ENCODE measurements at places on chromosomes 16 and 17.

DNA sequence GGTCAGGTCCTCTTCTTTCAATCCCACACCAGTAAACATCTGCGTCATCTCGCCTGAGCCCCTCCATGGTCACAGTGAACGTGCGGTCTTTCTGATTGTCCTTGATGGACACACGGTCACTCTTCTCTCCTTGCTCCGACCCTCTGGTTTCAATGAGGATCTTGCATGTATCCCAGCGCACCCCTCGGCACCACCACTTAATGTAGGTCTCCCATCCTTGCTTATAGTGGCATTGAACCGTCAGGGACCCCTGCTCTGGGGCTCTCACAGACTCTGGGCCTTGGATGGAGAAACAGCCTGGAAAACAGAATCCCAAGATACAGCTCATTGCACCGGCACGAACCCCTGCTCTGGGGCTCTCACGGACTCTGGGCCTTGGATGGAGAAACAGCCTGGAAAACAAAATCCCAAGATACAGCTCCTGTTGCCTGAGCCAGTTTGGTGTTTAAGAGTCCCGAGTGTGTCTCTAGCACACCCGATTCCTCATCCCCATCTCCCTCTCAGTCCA is 5.4 kb downstream of the CD300LB start:
- no peak for DNase-seq

DNA sequence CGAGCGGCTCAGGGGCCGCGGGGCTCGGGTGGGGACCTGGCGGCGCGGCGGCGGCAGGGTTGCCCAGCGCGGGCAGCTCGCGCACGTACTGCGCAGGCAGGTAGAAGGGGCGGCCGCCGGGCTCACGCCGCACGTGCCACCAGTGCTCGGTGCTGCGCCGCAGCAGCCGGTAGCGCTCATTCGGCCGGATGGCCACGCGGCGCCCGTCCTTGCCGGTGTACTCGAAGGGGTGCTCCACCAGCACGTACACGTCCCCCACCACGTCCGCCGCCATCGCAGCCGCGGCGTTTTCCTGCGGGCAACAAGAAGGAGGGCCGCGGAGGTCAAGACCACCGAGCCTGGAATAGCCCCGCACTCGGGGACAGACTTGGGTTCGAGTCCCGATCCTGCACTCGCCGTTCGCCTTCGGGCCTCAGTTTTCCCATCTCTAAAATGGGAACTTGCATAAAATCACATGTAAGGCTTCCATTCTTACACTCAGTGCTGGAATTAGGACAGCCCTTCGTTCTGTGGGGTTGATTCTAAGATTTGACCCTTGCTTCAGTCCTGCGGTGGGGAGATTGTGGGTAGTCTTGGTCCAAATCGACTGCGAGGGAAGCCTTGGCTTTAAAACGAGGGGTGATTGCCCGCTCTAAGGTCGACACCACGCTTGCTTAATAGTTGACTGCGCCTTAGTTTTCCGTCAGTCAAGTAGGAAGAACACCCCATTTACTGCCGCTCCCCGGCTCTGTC is 2.5 kb downstream of the ARHGAP27 start:
- DNase-seq = peak; percentile 77

- no peak for DNase-seq
Observed at GRCh38 chr16:77721752-77722308, 484 bp upstream of the NUDT7 start.

DNA sequence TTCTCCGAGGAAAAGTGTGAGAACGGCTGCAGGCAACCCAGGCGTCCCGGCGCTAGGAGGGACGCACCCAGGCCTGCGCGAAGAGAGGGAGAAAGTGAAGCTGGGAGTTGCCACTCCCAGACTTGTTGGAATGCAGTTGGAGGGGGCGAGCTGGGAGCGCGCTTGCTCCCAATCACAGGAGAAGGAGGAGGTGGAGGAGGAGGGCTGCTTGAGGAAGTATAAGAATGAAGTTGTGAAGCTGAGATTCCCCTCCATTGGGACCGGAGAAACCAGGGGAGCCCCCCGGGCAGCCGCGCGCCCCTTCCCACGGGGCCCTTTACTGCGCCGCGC is at the start of gene ERBB2:
ERBB2 (plus strand) TSS at position 247 of the 330 bp plus-strand sequence. CDS start 175 bp downstream, outside the sequence.
- DNase-seq = peak; percentile 50

- DNase-seq = peak; percentile 80
Observed at GRCh38 chr16:27235055-27235937, 32.0 kb downstream of the KDM8 start.

GRCh38 chr16:17224879-17225281 is 245.9 kb downstream of the XYLT1 start:
- DNase-seq = no peak

DNA sequence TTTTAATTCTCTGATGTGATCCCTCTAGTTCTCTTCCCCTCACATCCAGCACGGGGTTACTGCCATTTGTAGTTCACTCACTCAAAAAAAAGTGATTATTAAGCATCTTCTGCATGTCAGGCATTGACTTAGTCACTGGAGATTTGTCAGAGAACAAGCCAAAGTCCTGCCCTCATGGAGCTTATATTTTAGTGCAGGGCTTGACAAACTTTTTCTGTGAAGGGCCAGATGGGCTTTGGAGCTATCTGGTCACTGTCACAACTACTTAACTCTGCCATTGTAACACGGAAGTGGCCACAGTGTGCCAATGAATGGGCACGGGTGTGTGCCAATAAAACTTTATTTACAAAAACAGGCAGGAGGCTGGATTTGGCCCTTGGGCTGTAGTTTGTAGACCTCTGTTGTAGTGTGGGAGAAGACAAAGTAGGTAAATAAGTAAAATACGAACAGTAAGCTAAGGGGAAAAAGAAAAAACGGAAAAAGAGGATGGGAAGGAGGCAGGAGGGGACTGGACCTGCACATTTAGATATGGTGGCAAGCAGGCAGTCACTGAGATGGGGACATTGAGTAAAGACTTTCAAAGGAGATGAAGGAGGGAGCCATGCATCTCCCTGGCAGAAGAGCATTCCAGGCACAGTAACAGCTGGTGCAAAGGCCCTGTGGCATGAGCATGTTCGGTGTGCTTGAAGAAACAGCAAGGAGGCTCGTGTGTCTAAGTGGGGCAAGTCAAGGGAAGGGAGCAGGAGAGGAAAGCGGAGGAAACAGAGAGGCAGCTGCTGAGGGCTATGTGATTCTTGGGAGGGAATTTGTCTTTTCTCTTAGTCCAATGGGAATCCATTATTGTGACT is 202.8 kb upstream of the CACNG3 start:
- no peak for DNase-seq

- peak; percentile 49 for DNase-seq
Observed at GRCh38 chr17:8117367-8117979, 841 bp downstream of the ALOXE3 start.

- DNase-seq = peak; percentile 26
Observed at GRCh38 chr17:28807925-28808634, 34.5 kb downstream of the FAM222B start.

- peak; percentile 76 for DNase-seq
Observed at GRCh38 chr17:64420143-64420670, 28.7 kb upstream of the MILR1 start.

DNA sequence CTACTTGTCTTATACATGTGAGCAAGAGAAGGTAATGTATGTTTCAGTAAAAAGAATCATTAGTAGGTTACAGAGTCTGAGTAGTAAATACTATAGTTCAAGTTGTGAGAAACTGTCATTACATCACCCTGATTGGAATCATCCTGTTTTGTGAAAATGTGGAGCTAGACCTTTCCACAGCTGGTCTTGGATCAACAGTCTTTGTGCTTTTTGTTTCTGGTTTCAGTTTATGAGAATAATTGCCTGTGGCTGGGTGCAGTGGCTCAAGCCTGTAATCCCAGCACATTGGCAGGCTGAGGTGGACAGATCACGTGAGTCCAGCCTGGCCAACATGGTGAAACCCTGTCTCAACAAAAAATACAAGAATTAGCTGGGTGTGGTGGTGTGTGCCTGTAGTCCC is 19.7 kb upstream of the SHISA9 start:
- no peak for DNase-seq

- DNase-seq = peak; percentile 74
Observed at GRCh38 chr16:52398491-52398960, 148.4 kb downstream of the TOX3 start.

GRCh38 chr16:7021653-7022275 is 310.9 kb upstream of the RBFOX1 start:
- no peak for DNase-seq

- no peak for DNase-seq
Observed at GRCh38 chr16:86758932-86759331, 180.6 kb downstream of the FOXL1 start.

GRCh38 chr16:58379736-58380135 is 12.5 kb upstream of the GINS3 start:
- DNase-seq = no peak

DNA sequence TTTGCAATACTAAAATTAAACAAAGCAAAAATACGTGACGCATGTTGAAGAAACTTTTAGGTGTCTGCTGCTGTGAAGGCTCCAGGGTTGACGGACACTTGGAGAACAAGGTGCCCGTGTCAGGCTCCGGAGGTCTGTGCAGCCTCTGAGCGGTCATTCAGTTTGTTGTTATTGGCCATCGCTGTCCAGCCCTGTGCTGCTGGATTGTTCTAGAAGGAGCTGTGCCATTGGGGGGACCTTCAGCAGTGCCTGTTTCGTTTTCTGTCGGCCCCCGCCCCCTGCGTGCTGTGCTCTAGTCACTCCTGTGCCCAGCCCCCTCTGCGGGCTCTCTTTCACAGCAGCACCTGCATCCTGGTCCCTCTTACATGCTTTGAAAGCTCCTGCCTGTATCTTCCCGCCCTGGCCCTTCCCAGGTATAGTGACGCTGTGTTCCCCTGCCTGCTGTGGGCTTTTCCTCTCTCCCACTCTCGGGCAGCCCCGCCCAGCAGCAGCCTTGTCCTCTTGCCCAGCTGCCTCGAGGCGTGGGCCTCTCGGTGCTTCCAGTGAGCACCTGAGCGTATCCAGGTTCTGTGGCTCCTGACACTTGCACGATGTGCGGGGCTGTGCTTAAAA is 50.7 kb downstream of the RNF213 start:
- no peak for DNase-seq

GRCh38 chr17:50203604-50204345 is 2.3 kb upstream of the COL1A1 start:
- no peak for DNase-seq

DNA sequence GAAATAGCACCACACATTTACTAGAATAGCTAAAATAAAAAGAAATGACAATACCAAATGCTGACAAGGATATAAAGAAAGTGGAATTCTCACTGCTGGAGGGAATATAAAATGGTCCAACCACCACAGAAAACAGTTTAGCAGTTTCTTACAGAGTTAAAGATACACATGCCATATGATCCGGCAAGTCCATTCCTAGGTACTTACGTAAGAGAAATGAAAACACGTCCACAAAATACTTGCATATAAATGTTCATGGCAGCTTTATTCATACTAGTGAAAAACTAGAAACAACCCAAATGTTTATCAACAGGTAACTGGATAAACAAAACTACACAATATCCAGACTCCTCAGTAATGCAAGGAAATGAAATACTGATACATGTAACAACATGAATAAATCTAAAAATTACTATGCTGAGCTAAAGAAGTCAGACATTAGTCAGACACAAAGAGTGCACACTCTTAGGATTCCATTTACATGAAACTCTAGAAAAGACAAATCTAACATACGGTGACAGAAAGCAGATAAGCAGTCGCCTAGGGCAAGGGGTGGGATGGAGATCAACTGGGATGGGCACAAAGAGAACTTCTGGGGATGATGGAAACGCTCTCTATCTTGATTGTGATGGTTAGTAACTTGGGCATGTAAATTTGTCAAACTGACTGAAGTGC is 76.4 kb downstream of the SMG6 start:
- DNase-seq = no peak

- peak; percentile 69 for DNase-seq
Observed at GRCh38 chr17:60971515-60972369, 294.1 kb downstream of the BCAS3 start.

GRCh38 chr16:86129541-86129940 is 230.6 kb downstream of the IRF8 start:
- DNase-seq = no peak

GRCh38 chr16:75943705-75944514 is 217.6 kb upstream of the CPHXL start:
- peak; percentile 26 for DNase-seq

DNA sequence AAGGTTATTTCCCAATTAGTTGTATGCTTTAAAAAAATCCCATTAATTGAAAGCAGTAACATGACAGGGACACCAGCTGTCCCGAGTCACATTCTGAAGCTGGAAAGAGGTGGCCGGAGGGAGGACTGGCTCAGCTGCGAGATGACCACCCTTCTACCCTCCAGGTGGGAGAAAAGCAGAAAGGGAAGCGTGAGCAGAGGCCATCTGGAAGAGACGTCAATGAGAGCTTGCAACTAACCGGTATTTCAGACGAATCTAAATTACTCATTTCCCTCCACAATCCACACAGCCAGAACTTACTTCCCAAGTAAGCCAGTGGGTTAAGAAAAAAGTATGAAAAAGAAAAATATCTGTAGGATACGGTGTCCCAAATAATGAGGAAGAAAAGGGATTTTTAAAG is 28.5 kb upstream of the SLC38A8 start:
- no peak for DNase-seq

DNA sequence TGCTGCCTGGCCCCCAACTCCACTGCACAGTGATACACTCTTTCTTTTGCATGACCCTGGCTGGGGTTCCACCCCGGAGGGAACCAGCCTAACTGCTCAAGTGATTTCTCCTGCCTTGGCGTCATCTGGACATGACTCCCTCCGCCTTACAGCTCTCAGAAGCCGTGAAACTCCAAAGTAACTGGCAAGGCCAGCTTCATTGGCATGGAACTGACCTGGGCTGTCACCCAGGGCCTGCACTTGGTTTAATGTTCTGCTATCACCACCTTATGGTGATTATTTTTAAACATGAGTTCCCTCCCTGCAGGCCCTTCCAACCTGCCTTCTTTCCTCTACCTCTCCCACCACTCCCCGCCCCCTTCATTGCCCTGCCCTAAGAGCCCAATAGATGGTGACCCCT is 139.7 kb upstream of the CDH5 start:
- no peak for DNase-seq

- DNase-seq = no peak
Observed at GRCh38 chr16:11004973-11005610, 60.7 kb downstream of the CLEC16A start.

DNA sequence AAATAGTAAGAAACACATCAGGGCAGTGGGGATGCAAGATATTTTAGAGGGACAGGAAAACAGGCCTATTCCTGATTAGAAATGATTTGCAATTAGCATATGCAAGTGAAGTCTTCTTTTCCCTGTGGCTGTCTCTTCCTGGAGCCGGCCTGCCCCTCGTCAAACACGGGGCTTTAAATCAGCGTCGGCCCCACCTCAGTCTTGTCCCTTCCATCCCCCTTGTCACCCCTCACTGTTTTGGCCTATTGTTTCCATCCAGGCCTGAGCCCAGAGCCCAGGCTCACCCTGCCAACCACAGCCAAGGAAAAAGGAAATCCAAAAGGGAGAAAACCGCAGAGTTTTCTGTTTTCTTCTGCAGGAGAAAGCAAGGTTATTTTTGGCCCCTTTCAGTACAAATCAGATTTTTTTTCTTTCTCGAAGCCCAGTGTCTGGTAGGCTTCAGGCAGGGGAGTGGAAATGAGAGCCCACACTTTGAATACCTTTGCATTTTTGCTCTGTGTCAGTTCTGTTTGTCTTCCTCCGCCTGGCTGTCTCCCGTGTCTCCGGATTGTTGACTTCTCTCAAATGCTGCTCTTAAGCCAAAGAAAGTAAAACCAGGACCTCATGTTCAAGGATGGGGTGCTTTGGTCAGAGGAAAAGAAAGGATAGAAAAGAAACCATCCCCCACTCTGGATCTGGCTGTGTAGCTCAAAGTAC is 399.9 kb upstream of the CDH11 start:
- no peak for DNase-seq

GRCh38 chr16:8587065-8587464 is 3.2 kb downstream of the TMEM114 start:
- no peak for DNase-seq

GRCh38 chr16:71807905-71808592 is 585 bp downstream of the AP1G1 start:
- DNase-seq = peak; percentile 63
